ENCODE measurements at places on chromosomes 5 and 9. TPM values are rescaled to one million over a fixed set of nuclear protein-coding genes. Genes with fewer than 3 reads are reported as not detected.

The FCN1 gene
- total RNA-seq = not detected

The BTF3 gene
- total RNA-seq = 207 TPM

The SURF2 gene
- total RNA-seq = 13.9 TPM

The FIBCD1 gene
- total RNA-seq = 7.3 TPM

The PCDHGA11 gene
- 5.9 TPM for total RNA-seq

The SLC34A3 gene
- total RNA-seq = not detected

The ANKH gene
- total RNA-seq = 5.4 TPM

The ISL1 gene
- total RNA-seq = not detected

The CLIC3 gene
- total RNA-seq = 3.5 TPM

The COX7C gene
- total RNA-seq = 202 TPM

The SCGB3A1 gene
- not detected for total RNA-seq

The PROB1 gene
- 0.77 TPM for total RNA-seq

The OMD gene
- total RNA-seq = 0.17 TPM

The DMRT1 gene
- not detected for total RNA-seq

The TMEM252 gene
- total RNA-seq = not detected

The VCP gene
- total RNA-seq = 220 TPM

The CCDC192 gene
- not detected for total RNA-seq

The PIP5KL1 gene
- total RNA-seq = 2.5 TPM

The NSG2 gene
- not detected for total RNA-seq

The FAT2 gene
- under 0.01 TPM for total RNA-seq

The CRB2 gene
- not detected for total RNA-seq

The IL9 gene
- total RNA-seq = not detected

The ADAMTS2 gene
- total RNA-seq = 27.0 TPM

The FCN2 gene
- total RNA-seq = not detected

The HRCT1 gene
- total RNA-seq = 1.2 TPM

The SLC46A2 gene
- not detected for total RNA-seq

The FRRS1L gene
- 0.26 TPM for total RNA-seq

The PDE6A gene
- total RNA-seq = under 0.01 TPM
